AG08396 (cell line): ENCODE measurements at places on chromosomes 6 and 20.

- no peak for DNase-seq
Observed at GRCh38 chr6:52161689-52162438, 24.3 kb upstream of the IL17A start.

GRCh38 chr6:16824845-16825685 is 63.8 kb upstream of the ATXN1 start:
- no peak for DNase-seq

GRCh38 chr20:37986873-37987601 is 46.2 kb downstream of the TTI1 start:
- peak; percentile 66 for DNase-seq

- no peak for DNase-seq
Observed at GRCh38 chr6:169144356-169144755, 109.3 kb downstream of the THBS2 start.

DNA sequence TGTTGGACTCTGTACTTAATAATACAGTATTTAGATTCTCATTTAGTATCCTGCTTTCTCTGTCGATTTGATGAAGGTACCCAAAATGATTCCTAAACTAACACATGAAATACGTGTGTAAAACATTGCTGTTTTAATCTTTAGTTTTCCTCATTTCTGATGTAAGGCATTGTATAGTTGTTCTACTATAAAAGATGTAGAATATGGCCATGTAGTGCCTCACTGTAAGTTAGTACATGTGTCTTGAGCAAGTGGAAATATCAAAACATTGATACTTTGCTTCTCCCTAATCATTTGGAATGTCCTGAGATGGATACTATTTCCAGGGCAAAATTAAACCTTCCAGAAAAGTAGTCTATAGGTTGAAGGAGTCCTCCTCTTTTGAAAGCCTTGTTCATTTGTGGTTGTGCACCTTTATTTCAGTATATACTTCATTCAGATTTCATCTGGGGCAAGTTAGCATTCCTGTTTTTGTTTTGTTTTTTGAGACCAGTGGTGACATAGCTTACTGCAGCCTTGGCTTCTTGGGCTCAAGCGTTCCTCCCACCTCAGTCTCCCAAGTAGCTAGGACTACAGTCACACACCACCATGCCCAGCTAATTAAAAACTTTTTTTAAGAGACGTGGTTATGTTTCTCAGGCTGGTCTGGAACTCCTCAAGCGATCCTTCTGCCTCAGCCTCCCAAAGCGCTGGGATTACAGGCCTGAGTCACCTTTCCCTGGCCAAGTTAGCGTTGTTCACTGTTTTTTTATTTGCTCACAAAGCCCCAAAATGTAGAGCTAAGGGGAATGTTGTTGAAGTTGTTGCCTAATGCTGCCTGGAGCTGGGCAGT is 11.6 kb downstream of the SRSF3 start:
- no peak for DNase-seq

DNA sequence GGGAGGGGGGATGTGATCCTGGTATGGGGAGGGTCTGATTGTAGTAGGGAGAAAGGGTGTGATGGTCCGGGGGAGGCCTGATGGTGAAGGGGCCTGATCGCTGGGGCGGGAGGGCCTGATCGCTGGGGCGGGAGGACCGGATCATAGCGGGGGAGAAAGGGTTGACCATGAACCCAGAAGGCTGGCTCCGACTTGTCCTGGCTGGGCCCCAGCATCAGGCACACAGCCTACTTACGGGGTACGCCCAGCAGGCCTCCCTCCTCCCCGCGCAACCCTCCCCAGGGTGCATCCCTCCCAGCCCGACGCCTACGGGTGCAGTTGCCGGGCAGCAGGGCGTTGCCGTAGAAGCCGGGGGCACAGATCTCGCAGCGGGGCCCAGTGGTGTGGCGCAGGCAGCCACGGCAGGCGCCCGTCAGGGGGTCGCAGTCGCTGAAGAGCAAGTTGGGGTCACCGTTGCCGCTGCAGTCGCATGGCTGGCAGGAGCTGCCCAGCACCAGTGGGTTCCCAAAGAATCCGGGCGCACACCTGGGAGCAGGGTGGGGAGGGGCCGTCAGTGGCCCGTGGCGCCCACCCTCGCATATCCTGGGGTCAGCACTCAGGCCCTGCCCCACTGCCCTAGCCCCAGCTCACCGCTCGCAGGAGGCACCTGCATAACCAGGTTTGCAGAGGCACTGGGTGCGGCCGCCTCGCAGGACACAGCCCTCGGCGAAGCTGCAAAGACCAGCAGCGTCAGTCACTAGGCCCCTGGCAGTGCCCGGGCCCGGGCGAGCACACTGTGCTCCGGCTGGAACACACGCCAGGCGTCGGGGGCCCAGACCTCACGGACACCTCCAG is 20.6 kb downstream of the ADRM1 start:
- no peak for DNase-seq

DNA sequence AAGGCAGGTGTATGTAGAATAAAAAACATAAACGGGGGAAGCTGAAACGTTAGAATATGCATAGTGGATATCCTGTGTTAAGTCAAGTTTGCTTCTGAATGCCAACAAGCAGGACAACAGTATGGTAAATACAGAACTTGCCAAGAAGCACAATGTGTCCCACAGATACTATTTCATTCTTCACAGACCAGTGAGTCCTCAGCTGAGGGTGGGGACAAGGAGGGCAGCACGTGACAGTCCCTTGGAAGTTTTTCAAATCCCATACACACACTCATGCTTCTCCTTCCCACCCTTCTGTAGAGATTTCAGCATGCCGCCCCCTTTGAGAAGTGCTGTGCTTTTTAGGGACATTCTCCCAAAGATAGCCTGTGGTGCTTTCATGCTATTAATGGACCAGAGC is 268.5 kb upstream of the ECI2 start:
- DNase-seq, result no peak

DNA sequence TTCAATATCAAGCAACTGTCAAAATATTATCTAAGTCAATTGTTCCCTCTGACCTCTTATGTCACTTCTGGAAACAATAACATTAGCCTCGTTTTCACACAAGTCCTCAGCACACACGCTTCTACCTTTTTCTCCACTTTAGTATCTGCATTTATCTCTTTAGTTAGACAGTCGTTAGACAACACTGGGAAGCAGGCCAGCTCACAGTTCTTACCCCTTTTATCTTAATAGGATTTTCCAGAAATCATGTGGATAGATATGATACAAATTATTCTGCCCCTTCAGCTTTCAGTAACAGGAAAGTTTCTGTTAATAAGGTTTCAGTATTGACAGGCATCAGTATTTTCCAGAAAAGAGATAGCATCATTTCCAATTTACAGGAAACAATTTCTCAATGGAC is 25.9 kb upstream of the HAO1 start:
- DNase-seq, result no peak

DNA sequence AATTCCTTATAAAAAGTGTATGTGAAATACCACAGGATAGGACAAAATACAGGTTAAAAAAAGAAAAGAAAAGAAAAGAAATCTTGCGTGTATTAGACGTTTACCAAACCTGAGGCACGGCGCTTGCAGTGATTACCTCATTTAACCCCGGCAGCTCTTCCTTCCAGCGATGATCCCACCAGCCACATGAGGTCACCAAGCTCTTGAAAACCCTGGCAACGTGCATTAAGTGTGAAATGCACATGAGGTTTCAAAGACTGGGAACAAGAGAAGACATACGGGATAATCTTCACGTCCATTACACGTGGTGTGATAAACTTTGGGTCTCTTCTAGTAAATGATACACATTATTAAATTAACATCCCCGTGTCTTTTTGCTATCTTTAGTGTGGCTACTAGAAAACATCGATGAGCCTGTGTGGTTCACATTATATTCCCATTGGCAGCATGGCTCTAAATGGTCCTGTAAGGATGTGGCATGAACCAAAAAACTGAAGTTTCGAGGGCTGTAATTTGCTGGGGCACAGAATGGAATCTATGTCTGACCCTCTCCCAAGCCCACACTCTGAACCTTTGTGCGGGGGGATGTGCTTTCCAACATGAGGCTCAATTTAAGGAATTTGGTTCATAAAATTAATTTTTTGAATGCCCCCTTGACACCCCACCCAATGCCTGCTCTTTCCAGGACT is 59.2 kb upstream of the THBS2 start:
- no peak for DNase-seq

DNA sequence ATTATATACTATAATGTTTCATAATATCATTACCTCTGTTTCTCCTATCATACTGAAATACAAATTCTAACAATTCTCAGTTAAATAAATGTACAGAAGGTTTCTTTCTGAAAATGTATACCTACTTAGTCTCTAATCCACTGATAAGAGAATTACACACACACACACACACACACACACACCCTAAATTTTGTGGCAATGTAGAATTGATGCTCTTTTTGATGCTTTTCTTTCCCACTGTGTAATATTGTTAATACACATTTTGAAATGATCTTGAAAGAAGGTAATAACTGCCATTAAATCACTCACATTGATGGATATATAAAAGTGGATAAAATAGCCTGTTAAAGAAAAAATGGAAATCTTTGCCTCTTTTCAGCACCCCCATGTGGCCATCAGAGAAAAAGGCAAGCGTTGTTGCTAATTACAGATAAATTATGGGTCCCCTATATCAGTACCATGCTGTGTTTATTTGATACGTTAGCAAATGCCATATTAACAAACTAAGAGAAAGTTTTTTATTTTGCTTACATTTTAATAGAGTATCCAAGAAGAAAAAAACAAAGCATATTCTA is 76.6 kb upstream of the VGLL2 start:
- no peak for DNase-seq

GRCh38 chr6:81875782-81876293 is 123.4 kb upstream of the TENT5A start:
- DNase-seq, result no peak
